Nucleus accumbens (tissue), 56 donors: ENCODE measurements at places on chromosomes 11 and 22.

DNA sequence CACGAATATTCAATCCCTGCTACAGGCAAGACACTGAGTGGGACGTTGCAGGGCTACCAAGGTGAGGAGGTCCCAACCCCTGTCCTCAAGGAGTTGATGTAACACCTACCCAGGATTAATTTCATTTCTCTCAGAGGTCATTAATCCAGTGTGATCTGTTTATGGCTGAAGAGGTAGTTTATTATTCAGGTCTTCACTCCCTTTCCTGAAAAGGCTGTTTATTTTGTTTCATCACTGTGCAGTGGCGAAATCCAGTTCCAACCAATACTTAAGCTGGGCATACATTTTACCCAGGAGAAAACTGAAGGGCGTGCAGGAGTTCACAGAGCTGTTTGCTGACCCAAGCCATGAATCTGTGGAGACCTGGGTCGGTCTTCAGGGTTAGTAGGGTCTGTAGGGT, 2.7 kb upstream of the PTPRJ start:
- DNase-seq = no peak

- DNase-seq = no peak
Measured at GRCh38 chr11:64854534-64855502, 10.4 kb upstream of the CDC42BPG start.

DNA sequence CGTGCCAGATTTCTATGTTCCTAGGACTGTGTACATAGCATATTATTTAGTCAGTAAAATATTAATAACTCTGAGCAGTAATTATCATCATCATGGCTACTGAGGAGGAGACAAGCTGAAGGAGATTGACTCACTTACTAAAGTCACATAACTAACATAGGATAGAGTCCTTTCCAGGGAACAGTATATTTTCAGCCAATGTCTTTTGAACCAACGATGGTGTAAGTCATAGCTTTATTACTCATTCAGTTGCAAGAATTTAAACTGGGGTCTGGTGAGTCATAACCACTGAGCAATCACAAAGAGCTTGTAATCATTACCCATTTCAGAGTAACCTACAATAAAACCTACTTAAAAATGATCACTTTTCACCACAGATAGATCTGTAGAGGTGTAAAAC, 1564.8 kb upstream of the TENM4 start:
- peak; percentile 0 for DNase-seq

DNA sequence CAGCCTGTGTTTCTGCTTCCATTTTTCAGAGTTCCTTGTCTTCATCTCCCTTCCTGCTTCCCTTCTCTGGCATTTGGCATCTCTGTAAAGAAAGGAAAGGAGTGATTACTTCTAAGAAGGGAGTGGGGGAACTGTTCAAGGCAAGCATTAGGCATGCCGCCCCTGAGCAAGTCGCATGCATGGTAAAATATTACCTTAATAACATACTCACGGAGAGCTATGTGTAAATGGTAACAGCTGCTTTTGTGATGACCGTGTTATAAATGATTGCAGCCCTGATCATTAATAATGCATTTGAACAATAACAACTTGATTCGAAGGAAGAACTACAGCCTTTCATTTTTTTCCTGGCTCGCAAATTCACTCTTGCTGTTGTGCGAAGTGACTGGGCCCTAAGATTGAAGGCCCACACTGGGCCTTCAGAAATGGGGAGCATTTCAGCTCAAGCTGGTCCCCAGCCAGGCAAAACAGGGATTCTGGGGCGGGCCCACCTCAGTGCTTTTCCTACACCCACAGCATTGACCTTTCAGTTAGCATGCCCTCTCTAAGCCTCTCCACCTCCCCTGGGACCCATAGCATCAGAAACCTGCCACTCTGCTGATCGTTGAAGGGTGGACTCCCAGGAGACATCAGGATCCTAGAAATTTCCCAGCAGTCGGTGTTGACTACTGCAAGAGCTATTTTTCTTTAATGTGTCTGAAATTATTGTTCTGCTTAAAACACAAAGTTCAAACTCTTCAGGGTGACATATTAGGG, 263.0 kb upstream of the CADM1 start:
- DNase-seq = no peak

- no peak for DNase-seq
Measured at GRCh38 chr11:15769203-15769602, 587.1 kb downstream of the SOX6 start.

GRCh38 chr22:25114369-25115362, 85.0 kb upstream of the CRYBB3 start:
- DNase-seq = no peak

GRCh38 chr11:76772100-76772782, 10.9 kb upstream of the TSKU start:
- DNase-seq = no peak

DNA sequence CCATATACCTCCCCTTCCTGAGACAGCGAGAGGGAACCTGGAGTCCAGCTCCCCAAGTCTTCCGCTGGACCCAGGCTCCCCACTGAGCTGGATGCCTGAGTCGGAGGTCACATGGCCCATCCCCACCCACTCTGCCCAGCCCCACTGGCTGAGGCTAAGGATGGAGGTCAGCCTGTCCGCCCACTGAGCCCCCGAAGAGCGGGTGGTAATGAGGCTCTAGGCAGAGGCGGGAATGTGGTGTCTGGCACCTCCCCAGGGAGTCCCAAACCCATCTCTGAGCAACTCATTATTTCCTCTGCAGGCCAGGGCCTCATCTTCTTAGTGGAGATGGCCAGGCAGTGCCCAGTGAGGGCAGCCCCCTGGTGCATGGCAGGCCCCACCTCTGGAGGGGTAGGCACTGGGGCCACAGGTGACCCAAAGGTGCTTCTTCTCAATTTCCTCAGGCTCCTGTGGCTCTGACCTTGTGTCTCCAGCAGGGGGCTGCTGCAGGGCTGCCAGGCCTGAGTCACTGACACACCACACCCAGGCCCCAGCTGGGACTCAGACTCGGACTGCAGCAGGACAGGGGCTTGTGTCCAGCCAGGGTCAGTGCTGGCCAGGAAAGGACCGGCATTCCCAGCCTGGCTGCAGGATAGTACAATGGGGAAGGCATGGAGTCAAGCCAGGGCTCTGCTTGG, 10.2 kb upstream of the PDE2A start:
- no peak for DNase-seq

- DNase-seq = no peak
Measured at GRCh38 chr11:75159151-75159953, 8.4 kb downstream of the SLCO2B1 start.

- DNase-seq = no peak
Measured at GRCh38 chr22:30188911-30189310, 57.6 kb downstream of the LIF start.

GRCh38 chr11:6631361-6631890, 12.2 kb upstream of the TPP1 start:
- no peak for DNase-seq

- DNase-seq = no peak
Measured at GRCh38 chr11:117092951-117093590, 5.2 kb downstream of the SIK3 start.

GRCh38 chr22:19996694-19997384, 19.8 kb downstream of the ARVCF start:
- DNase-seq = no peak

DNA sequence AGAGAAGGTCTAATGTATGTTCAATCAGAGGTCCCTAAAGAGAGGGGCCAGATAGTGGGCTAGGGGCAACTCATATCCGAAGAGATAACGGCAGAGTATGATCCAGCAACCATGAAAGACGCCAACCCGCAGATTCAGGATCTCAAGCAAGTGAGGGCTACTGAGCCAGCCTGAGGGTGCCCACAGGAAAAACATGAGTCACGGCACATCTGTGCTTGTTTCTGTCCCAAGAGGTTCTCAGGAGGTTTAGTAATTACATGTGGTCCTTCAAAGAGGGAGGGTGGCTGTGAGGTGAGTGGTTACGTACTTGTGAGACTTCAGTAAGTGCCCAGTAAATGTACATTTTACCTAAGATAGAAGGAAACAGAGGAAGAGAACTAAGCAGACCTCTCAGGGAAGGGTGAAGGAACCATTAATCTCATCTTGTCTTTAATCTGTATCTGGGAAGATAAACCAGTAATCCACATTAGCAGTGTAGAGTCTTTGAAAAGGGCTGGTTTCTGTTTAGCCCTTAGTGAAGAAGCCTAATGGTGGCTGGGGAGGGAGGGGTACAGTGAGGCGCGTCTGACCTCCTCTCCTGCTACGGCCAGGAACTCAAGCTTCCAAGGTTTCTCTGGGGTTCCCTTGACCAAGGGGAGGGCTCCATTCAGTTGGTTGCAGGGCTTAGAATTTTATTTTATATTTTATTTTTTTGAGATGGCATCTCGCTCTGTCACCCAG, 10.2 kb downstream of the SIRT3 start:
- no peak for DNase-seq

DNA sequence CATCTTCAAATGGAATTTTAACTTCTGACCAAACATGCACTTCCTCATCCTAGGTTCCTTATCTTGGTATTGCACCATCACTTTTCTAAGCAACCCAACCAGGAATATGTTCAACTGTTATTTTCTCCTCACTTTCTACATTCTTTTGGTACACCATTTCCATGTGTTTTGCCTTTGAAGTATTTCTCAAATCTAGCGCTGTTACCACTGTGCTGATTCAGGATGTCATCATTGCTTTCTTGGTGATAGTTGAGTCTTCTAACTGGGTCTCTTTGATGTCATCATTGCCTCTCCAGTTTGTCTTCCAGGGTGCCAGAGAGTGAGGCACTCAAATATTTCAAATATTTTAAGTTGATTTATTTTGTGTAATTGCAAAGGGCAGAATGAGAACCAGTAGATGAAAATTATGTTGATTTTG, 47.5 kb downstream of the HORMAD2 start:
- no peak for DNase-seq

GRCh38 chr11:14075118-14076078, 112.9 kb downstream of the SPON1 start:
- no peak for DNase-seq

GRCh38 chr22:38710351-38710750, 4.6 kb downstream of the GTPBP1 start:
- no peak for DNase-seq

DNA sequence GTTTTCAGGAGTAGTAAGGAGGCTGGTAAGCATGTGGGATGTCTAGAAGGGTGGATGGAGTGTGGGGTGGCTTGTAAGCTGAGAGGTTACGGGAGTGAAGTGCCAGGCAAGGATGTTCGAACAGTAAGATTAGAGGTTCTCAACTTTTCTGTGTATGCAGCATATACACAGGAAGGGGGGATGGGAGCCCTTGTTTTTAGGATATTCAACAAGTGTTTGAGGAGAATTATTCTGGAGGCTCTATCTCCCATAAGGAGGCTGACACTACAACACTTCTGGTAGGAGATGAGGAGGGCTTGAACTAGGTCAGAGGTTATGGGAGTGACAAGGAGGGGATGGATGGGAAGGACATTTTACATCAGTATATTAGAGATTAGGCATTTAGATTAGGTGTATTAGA, 109.5 kb downstream of the TEAD1 start:
- no peak for DNase-seq

GRCh38 chr11:12746593-12747097, 72.4 kb downstream of the TEAD1 start:
- no peak for DNase-seq

GRCh38 chr11:45606514-45607281, 58.7 kb downstream of the CHST1 start:
- no peak for DNase-seq

GRCh38 chr11:2399488-2400068, 972 bp upstream of the TSSC4 start:
- no peak for DNase-seq

DNA sequence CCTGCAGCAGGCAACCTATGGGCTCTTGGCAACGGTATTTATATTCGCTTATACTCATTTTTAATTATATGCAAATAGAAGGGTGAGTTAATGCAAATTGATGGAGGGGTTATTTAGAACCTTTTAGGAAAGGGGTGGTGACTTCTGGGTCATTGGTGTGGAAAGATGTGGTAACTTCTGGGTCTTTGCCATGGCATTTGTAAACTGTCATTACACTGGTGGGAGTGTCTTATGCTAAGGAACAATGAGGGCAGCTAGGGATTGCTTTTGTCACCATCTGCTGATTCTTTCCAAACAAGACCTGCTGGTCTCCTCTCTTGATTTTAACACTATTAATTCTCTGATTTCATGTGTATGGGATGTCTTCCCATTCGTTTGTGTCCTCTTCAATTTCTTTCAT, 11.7 kb upstream of the KAT5 start:
- DNase-seq = no peak

GRCh38 chr11:73152861-73153483, 10.9 kb upstream of the FCHSD2 start:
- DNase-seq = no peak

GRCh38 chr22:47204002-47204979, 441.8 kb downstream of the TBC1D22A start:
- no peak for DNase-seq

GRCh38 chr22:32311551-32312071, 46.1 kb upstream of the RFPL3 start:
- no peak for DNase-seq

GRCh38 chr11:70628855-70629844, 230.8 kb downstream of the CTTN start:
- DNase-seq = no peak

DNA sequence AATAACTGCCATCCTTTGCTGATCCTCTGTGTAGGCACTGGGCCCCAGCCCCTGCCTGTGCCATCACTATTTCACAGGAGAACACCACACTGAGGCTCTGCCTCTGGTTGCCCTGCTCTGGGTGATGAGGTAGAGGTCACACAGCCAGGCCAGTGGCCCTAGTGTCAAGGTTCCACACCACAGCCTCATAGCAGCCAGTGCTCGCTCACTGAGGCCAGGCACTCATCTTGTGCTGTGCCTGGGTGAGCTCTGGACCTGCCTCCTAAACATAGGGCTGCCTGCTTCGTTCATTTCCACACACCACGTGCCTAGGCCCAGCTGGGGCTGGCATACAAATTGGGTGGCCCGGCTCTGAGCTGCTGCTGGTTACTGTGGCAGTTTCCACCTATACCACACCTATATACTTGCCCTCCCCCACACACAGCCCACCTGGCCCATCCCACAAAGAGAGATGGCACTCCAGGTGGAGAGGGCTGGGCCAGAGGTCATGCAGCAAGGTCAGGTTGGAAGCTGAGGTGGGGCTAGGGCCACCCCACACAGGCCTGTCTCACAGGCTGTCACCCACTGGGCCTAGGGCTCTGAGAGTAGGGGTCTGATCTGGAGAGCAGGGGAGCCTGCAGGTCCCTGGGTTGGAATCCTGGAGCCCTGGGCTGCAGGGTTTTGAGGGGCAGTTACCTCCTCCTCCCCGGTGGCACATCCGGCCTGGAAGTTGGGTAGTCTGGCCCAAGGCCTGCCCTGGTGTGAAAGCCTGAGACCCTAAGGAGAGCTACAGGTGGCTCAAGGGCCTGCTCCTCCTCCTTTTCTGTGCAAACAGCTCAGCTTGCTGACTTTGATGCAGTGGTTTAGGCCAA, 11.2 kb downstream of the KCNQ1OT1 start:
- no peak for DNase-seq

- DNase-seq = no peak
Measured at GRCh38 chr11:96234866-96235441, 108.0 kb downstream of the MAML2 start.

GRCh38 chr11:115249061-115249578, 255.1 kb downstream of the CADM1 start:
- no peak for DNase-seq

- no peak for DNase-seq
Measured at GRCh38 chr11:132632641-132633124, 899.6 kb downstream of the OPCML start.
